GM10248 (cell line): ENCODE measurements at places on chromosomes 16 and 17.

DNA sequence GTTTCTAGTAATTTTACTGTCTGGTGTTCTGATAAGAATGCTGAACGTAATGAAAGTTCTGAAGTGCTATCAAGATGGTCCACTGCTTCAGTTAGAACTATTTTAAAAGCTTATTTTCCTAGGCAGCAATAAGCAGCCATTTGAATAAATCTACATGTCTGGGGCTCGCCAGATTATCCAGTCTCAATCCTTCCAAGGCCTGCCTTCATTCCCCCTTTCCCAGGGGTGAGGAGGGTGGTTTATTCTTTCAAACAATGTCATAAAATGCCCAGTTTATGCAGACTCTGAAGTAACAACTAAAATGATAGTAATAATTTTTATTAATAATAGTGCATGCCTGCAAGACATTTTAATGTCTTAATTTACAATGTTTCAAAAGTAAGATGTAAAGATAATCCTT is 2.4 kb downstream of the CDH11 start:
- DNase-seq = no peak

DNA sequence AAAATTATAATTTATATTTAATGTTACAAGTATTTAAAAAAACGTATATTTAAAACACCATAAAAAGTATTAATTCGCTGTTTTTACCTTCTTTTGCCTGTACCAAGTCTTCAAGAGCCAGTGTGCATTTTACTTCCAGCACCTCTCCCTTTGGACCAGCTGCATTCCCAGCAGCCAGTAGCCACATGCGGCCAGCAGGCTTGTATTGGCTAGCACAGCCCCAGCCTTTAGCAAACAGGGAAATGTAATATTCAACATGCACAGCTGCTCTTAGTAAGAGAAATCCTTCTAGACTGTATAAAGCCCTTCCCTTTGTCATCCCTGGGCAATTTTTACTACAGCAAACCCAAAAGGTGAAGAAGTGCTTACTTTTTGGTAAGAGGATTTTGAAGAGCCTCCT is 6.6 kb downstream of the DHODH start:
- no peak for DNase-seq

DNA sequence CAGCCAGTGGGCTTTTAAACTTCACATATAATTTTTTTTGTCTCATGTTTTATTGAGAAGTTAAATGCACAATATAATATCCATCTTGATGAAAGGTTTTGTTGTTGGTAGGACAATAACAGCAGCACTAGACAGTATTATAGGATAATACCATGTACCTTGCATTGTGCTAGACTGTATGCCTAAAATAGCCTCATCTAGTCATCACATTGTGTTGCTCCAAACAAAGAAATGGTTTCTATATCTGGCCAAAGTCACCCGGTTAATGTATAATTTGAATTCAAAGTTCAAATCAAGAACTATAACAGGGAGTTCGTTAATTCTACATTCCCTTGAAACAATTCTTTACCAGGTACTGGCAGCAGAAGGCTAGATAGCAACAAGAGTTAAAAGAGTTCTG is 104.9 kb downstream of the KCNJ2 start:
- no peak for DNase-seq

DNA sequence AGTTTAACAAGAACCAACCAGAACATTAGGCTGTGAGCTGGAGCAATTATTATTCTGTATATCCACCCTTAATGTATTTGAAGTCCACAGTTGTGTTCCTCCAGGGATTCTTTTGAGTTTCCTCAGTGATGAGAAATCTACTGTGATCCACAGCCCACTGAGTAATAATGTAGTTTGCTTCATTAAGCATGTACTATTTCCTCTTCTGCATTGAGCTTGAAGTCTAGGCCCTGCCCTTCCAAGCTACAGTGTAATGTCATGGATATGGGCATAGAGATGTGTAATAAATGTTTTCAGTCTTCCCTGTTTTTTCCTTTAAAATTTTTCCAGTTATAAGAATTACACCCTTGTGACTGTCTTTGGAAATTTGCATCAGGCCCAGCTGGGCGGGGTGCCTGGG is 36.4 kb upstream of the SLC12A3 start:
- DNase-seq = no peak

DNA sequence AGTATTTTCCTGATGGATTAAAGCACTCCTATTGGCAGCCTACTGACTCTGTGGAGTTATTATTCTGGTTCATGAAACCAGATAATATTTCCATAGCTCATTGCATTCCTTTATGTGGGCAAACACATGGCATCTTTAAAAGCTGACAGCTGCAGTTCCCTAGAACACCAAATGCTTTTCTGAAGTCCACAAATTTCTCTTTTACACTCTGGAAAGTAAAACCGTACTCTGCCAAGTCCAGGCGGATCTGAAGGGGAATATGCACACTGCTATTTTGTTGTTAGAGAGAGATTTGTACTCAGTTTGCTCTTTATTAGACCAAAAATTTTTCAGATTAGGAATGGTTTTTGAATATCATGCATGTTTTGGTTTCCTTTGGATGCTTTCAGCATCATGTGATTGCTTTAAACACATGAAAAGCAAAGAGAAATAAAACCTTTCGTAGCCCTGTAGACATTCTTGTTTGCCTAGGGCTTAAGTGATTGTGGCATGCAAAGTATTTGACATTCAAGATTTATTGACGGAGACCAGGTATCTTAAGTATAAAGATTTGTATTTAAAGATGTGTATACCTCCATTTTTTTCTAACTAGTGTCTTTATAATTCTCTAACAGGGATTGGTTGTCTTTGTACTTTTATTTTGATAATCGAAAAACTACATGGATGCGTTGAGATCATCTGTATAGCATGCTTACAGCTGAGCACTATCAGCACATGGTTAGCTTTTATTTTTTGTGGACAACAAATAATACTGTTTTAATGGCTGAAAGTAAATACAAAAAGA is 19.5 kb downstream of the SEC14L1 start:
- no peak for DNase-seq

- DNase-seq = peak; percentile 46
These were observed 643 bp downstream of the HSDL1 start for GRCh38 chr16:84144209-84144858.

DNA sequence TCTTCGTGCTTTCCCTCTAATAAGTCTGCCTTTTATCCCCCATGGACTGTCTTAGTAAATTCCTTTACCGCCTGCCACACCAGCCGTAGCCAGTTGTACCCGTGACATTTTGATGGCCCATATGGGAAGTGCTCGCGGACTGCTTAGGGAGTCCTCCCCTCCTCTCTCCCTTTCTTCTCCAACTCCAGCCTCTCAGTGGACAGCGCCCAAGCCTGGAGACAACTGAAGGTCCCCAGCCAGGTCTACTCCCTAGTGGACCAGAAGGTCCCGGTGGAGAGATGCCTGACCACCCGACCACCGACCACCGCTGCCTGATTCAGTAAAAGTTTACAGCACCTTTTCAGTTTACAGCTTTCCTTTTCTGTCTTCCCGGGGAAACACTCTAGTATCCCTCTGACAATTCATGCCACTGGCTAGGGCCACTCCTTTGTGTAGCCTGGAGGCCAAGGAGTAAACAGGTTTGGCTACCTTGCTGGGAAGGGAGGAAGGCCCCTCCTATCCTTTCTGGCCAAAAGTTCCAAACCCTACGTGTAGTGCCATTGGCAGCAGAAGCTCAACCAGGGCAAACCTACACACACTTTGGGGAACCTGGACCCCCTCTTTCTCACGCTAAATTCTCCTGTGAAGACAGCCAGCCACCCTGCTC is 18.0 kb downstream of the CTRB2 start:
- no peak for DNase-seq

DNA sequence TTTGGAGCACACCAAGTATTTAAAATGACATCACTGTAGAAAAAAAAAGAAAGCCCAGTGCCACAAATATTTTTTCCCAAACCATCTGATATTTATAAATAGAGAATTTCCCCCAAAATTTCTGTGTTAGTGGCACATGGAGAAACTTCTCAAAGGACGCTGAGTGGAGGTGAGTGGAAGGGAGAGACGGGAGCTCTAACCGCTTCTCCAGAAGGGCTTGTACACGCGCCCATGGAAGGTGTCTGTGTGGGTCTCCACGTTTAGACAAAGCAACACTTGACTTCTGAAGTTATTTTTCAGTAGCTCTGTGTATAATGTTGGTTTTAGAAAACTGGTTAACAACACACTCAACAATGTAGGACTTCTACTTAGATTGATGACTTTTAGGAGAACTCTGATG is 1.0 kb downstream of the MYOCD start:
- DNase-seq = no peak

GRCh38 chr16:1650131-1650530 is 27.9 kb upstream of the JPT2 start:
- no peak for DNase-seq

- no peak for DNase-seq
These were observed 1.1 kb downstream of the KDM8 start for GRCh38 chr16:27204312-27204915.

DNA sequence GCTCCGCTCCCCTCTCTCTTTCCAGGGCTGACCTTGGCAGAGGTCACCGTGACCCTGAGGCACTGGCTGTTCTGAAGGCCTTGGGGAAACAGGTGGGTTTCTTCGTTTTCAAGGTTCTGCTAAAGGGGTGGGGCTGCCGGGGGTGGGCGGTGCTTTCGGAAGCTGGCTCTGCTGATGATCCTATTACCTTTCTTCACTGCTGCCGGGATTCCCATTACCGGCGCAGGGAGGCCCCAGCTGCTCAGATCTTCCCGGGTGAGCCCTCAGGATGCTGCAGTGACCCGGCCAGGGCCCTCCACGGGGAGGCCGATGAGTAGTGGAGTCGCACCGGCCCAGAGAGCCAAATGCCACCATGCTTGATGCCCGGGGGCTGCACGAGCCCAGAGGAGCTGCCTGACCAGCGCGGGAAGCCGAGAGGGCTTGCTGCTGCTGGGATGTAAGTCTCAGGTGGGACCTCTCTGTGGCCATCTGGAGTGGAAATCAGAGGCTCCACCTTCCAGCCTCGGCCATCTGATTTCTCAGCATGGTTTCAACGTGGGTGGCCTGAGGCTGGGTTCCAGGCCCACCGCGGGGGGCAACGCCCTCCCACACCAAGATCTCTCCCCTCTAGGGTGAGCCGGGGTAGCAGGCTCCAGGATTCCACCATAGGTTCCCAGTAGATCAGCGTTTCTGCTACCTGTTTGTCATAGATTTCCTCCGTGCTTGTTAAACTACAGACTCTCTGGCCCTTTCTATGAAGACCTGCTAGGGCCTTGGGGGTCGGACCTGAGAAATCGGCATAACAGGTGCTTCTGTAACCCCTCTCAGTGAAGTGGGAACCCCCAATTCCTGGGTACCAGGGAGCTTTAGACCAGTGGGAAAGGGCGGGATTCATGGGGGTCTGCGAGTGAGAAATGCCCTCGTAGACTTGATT is 21.6 kb upstream of the ADCY7 start:
- no peak for DNase-seq

- no peak for DNase-seq
These were observed 100.5 kb downstream of the PLCG2 start for GRCh38 chr16:81879625-81880024.

GRCh38 chr17:79220201-79220712 is 145.6 kb downstream of the ENGASE start:
- no peak for DNase-seq
